ENCODE measurements at places on chromosomes 3 and 15.

DNA sequence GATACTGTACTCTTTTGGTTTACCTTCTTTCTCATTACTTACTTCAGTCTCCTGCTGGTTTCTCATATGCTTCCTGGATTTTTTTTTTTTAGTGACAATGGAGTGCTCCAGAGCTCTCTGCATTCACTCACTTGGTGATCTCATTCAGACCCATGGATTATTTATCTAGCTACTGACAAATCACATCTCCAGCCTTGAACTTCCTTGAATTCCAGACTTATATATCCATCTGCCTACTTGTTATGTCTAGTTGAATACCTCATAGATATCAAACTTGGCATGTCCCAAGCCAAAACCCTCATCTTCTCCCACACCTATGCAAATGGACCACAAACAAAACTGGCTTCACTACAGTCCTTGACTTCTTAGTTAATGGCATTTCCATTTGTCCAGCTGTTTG lies 234.7 kb upstream of the ZPLD1 start:
- DNase-seq, result no peak

GRCh38 chr3:57779666-57780065 lies 23.6 kb downstream of the SLMAP start:
- DNase-seq, result no peak

DNA sequence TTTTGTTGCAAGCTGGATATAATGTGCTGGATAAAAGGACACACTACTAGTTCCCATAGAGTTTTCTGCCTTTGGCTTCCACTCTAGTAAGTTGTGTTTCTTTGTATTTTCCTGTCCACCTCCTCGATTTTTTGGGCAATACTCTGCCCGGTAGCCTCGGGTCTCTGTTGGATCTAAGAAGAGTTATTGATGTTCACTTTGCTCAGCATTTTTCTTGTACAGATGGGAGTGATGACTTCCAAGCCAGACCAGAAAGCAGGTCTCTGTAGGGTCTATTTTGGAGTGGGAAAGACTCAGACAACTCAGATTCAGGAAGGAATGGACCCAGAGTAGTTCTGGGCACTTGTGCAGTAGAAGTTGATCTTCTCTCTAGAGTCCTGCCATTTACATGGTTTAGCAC lies 36.0 kb upstream of the PRTG start:
- DNase-seq, result no peak

DNA sequence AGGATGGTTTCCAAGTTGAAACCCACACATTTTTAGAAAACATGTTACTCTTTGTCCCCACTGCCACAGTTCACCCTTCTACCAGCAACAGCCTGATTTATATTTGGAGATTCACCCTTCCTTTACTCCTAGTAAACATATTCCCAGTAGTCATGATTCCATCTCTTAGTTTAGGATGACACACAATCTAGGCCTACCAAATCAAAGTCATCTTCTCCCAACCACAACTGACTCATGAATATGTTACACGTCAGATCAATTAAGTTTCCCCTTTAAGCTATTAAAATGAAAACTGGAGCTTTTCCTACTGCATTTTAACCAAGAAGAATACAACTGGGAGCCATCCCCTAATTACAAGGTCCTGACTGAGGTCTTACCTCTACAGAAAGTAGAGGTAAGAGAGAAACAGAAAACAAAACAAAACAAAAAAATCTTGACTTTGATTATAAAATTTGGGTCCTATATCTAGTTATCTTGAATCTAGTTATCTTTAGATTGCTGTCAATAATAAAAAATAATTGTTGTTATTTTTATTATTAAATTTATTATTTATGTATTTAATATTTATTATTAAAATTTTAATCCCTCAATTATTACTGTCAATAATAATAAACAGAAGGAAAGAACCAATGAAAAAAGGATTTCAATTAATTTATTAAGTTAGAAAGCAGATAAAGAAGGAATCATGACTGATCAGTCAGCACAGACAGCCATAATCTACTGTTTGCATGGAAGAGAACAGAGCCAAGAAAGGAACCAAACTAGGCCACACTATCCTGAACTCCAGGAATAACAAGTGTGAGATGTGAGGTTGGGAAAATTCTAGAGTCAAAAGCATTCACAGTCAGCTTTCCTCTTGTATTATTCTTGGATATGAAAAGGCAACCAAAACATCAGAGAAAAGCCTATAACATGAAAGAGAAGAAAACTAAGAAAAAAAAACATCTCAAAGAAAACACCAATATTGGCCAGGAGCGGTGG lies 12.5 kb downstream of the DPH6 start:
- no peak for DNase-seq

GRCh38 chr3:175311946-175312345 lies 452.8 kb downstream of the NAALADL2 start:
- DNase-seq, result no peak

GRCh38 chr3:127762787-127763105 lies 59.6 kb downstream of the MGLL start:
- DNase-seq, result no peak

DNA sequence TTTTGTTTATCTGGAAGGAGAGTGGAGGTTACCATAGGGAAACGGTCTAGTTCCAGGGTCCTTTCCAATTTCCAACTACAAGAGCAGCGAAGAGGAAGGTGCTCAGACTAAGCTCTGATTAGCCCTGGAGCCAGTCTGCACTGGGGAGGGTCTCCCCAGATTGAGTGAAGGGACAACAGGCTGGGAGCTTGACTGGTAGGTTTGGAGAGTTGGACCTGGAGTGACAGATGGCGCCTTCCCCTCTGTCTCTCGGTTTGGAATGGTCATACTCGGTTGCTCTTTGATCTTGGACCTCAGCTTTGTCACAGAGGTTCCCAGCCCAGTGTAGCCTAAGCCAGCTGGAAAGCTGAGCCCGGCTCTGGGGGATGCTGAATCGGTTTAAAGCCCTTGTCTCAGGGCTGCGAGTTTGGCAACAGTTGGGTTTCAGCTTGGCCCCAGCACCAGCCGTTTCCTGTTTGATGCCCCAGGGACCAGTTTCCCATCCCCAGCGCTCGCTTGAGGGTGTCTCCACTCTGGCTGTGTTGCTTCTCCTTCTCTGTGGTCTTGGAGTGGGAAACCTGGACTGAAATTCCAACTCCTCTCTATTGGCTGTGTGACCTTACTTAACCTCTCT lies 53.1 kb upstream of the ULK4 start:
- no peak for DNase-seq

- no peak for DNase-seq
These were observed 958.7 kb downstream of the AGBL1 start for GRCh38 chr15:87038404-87038803.

DNA sequence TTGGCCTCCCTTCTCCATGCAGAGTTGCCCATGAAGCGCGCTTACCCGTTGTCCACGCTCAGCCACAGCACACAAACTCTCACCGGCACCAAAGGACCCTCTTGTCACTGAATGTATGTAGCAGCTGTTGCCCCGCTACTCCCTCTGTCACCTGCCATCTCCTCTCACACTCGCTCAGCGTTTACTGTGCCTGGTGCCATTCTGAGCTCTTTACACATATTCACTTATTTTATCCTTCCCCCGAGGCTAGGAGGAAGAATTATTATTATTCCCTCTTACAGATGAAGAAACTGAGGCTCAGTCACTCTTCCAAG lies 41.7 kb upstream of the PRR23E start:
- no peak for DNase-seq

- DNase-seq, result no peak
These were observed 76.7 kb downstream of the AAGAB start for GRCh38 chr15:67177752-67178151.

GRCh38 chr3:177251755-177252154 lies 54.5 kb upstream of the TBL1XR1 start:
- DNase-seq, result no peak

DNA sequence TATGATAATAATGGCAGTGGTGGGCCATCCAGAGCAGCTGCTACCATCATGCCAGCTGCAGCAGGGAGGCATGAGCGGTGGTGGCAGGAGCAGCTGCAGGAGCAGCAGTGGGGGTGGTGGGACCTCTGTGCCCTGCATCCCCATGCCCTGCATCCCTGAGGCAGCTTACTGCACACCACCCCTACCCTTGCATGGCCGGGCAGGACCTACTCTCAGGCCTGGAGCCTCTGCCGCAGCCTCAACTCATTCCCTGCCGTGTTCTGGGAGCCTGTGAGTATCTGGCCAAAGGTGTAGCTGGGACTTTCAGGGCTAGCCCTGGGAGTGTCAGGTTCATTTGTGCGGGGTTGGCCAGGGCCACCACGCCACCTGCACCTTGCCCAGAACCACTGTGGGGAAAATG lies 3.3 kb upstream of the XCR1 start:
- DNase-seq, result no peak

DNA sequence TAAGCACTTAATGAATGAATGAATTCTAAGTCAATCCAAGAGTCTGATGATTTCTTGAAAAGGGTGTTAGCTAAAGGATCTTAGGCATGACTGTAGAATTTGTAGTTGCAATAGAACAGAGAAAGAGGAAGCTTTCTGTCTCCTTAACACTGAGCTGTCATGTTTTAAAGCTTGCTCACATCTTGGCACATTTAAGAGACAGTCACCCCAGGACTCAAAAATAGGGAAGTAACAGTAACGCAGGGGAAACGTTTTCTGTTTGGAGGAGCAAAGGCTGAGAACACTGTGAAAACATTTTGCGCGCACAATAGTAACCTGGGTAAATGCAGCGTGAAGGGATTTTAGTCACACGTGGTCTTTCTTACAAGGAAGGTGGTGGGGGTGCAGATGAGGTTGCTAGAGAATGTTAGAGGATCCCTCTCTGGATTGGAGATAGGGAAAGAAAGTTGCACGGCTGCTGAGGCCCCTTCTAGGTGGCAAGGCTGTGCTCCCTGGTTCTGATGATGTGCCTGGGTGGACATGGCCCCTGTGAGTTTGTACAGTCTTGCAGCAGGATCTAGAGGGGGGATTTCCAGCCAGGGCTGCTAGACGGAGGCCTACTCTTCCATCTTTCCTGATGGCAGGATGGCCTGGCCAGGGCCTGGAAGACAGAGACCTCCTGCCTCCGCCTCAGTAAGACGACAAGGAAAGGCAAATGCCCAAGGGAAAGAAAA lies 12.0 kb downstream of the STARD5 start:
- no peak for DNase-seq

- DNase-seq, result no peak
These were observed 63.9 kb downstream of the PGPEP1L start for GRCh38 chr15:98943601-98944151.

All from stimulated activated CD8-positive, alpha-beta memory T cell treated with anti-CD3 and anti-CD28 coated beads, Interleukin-2, amount 100 ng/mL, for 48 hours (primary cell).